ENCODE measurements at places on chromosomes 1 and 21.

DNA sequence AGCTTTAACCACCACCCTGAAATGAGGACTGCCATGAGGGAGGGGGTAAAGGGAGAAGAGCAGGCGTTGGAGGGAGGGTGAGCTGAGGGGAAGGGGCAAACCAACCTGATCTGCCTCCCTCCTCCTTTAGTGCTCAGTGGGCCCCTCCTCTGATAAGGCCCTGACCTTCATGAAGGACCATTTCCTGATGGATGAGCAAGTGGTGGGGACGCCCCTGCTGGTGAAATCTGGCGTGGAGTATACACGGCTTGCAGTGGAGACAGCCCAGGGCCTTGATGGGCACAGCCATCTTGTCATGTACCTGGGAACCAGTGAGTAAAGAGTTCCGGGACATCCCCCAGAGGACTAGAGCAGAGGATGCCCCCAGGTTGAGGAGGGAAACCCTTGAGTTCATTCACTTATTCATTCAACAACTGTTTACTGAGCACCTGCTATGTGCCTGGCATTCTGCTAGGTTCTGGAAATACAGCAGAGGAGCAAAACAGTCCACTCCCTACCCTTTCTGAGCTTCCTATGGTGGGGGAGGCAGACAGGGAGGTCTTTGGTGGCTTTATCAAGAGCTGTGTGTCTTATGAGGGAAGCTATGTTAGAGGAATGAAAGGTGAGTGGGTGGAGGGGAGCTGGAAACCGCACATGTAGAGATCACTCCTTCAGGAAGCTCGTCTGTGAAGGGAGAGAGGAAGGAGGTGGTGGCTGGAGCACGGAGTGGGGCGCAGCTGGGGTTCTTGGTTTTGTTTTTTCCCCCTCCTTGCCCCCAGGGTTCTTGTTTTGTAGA, 19.5 kb downstream of the SEMA4A start:
- no peak for DNase-seq

GRCh38 chr1:183043872-183044854, 20.9 kb downstream of the LAMC1 start:
- DNase-seq = no peak

GRCh38 chr21:35139382-35139715, 90.2 kb upstream of the RUNX1 start:
- no peak for DNase-seq

DNA sequence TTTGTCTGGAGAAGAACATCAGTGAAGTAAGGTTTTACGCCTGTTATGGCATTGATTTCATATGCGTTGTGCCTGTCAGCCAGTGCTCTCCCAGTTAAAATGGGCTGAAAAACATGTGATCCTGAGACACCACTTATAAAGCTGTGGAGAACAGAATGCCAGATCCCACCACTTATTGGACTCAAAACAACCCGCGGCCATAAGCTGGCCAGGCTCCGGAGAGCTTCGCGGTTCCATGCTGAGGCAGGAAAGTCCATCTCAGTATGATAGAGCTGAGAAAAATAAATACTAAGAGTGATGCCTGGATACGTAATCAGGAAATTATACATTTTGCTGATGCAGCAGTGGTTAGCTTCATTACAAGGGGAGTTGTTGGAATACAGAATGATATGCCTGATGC, 5.1 kb downstream of the APOBEC4 start:
- DNase-seq = no peak

- no peak for DNase-seq
These were observed 404.9 kb downstream of the LTN1 start for GRCh38 chr21:28587748-28588147.

- DNase-seq = no peak
These were observed 29.4 kb upstream of the TRIM17 start for GRCh38 chr1:228445843-228446650.

DNA sequence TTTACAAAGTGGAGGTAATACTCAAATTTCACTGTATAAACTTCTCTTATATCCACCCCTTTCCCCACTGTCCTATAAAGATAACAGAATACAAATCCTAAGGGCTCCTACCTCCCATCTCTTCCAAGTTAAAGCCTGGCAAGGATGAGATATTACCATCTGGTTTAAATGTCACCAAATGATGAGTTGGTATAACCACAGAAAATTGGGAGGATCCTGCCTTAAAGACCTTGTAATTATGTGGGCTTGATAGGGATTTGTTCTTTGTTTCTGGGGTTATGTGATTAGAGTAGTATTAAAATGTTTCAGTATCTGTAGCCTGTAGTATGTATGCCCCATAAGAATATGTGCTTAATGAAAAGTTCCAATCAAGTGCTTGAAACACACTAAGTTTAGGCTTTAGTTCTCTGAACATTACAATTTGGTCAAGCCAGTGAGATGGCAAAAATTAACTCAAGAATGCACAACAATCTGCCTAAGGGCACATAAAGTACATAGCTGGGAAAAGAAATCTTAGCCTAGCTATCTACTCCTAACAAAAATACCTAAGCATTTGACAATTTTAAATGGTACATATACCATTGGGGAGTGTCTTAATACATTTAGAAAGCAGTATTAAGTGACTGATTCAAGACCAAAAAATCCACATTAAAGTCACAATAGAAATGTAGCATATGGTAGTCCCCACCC, 14.0 kb downstream of the KDM5B start:
- DNase-seq = no peak

DNA sequence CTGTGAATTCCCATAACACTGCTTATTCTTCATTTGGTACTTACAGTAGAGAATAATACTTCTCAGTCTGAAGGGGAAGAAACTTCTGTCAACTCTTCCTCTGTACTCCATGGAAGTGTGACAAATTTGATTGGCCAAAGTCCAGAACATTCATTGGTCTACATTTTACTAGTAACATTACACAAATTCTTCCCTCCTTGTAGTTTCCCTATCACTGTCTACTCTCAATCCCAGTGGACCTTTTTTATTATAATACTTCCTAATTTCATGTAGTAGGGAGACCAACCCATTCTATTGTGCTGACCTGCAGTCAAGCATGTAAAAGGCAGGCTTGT, 74.7 kb downstream of the ALG6 start:
- DNase-seq = no peak

- DNase-seq = no peak
These were observed 5.9 kb downstream of the SMG7 start for GRCh38 chr1:183477986-183478781.

- no peak for DNase-seq
These were observed 242.7 kb downstream of the TM2D1 start for GRCh38 chr1:61482170-61482734.

GRCh38 chr1:201570886-201571624, 32.1 kb downstream of the NAV1 start:
- DNase-seq = no peak

DNA sequence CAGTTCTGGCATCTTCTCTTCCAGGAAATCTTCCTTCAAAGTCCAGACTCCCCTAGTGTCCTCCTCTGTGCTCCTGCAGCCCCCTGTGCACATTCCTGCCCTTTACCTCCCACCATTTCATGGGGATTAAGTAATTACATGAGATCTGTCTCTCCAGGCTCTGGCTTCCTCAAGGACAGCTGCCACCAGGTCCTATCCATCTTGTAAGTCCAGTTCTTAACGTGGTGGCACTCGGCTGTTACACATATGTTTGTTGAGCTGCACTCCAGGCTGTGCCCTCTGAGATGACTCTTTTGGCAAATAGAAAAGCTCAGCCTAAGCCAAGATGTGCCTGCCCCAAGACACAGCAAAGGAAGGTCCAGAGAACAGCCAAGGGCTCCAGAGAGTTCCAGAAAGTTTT, 57.4 kb upstream of the CAMK1G start:
- no peak for DNase-seq

- no peak for DNase-seq
These were observed 57.9 kb downstream of the CENPF start for GRCh38 chr1:214660900-214661299.

DNA sequence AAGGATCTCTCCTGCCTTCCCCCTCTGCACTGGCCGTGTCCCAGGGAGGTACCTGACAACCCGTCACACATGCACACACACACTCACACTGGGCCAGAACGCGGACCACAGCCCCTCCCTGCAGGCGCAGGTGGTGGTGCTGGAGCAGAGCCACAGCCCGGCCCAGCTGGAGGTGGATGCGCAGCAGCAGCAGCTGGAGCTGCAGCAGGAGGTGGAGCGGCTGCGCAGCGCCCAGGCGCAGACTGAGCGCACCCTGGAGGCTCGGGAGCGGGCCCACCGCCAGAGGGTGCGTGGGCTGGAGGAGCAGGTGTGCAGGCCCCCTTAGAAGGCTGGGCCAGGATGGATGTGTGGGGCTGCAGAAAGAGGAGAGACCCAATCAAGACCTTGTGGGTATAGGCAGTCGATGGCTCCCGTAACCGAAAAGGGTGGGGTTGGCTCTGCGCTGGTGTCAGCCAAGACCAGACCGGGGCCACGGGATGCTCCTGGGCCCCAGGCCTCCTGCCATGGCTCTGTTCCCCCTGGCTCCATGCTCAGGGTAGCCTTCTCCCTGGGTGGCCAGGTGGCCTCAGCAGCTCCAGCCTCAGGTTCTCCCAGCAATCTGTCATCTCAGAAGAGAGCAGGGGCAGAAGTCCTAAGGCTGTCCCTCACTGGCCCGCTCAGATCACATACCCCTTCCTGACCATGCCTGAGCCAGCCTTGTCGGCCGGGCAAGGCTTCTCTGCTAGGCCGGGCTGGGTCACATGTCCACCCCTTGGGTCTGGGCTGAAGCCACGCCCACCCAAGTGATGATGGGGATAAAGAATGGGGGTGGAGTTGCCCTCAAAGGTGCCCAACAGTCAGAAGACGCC, 8.9 kb downstream of the MFAP2 start:
- DNase-seq = no peak

- DNase-seq = no peak
These were observed 450.3 kb upstream of the ZP4 start for GRCh38 chr1:238340989-238341388.

GRCh38 chr1:170503665-170504064, 28.3 kb upstream of the GORAB start:
- DNase-seq = no peak

GRCh38 chr1:8343464-8344001, 25.6 kb downstream of the SLC45A1 start:
- DNase-seq = no peak

GRCh38 chr1:79530476-79530875, 523.9 kb upstream of the ADGRL4 start:
- no peak for DNase-seq

GRCh38 chr1:200654660-200655059, 15.0 kb downstream of the DDX59 start:
- DNase-seq = no peak

DNA sequence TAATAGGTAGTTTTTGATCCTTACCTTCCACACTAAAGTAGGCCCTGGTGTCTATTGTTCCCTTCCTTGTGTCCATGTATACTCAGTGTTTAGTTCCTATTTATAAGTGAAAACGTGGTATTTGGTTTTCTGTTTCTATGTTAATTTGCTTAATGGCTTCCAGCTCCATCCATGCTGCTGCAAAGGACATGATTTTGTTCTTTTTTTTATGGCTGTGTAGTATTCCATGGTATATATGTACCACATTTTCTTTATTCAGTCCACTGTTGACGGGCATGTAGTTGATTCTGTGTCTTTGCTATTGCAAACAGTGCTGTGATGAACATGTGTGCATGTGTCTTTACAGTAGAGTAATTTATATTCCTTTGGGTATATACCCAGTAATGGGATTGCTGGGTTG, 20.8 kb downstream of the PRCC start:
- no peak for DNase-seq

- DNase-seq = no peak
These were observed 4.9 kb downstream of the LSM10 start for GRCh38 chr1:36392836-36393235.

DNA sequence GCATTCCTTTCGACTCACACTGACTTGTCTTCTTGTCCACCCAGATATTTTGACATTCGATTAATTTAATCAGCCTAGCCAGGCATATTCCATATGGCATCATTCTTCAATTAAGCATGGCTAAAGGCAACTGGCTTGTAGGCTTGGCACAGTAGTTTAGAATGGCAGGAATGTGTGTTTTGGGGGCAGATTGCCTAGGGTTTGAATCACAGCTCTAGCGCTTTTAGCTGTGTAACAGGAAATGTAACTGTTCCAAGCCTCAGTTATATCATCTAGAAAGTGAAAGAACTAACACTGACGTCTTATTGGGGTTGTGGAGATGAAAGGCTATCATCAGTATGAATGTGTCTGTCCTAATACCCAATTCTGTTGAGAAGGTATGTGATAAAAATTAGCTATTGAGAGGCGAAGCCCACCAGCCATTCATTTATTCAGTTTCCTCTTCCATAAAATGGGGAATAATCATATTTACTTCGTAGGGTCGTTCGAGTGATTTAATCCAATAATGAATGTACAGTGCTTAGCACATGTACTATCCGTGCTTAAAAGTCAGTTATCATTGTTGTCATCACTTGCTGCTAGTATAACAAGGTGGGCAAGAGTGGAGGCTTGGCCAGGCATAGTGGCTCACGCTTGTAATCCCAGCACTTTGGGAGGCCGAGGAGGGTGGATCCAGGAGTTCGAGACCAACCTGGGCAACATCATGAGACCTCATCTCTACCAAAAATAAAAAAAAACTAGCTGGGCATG, 41.6 kb upstream of the GRHL3 start:
- DNase-seq = no peak

DNA sequence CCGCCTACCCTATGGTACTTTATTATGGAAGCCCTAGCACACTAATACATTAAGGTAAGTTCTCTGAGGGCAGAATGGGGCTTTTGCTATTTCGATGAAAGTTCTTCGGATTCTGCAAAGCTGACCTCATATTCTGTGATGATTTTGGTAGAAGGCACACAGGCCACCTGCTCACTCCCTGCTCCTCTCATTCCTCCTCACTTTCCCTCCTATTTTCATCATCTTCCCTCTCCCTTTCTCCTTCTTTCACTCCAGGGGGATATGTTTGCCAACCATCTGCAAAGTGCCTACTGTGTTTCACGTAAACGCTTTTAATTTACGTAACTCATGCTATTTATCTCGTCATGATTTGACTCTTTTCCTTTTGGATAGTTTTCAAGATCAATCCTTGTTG, 45.0 kb upstream of the ETS2 start:
- DNase-seq = no peak

- DNase-seq = no peak
These were observed 8.7 kb downstream of the CTXND2 start for GRCh38 chr1:150895618-150896017.

DNA sequence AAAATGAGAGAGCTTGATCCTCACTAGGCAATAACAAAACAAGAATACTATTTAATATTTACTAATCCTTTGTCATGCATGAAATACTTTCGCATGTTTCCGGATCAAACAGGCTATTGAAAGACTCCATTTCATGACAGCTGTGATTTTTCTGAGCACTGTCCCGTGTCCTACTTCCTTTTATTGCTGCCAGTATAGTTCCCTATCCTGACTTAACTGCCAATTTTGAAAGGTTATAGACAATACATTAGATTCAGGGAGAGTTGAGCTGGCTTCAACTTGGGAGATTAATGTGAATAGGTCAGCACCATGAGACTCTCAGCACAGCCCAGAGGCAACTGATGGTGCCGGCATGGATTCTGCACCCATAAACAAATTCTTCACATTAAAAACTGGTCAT, 225.8 kb downstream of the VAV3 start:
- no peak for DNase-seq

DNA sequence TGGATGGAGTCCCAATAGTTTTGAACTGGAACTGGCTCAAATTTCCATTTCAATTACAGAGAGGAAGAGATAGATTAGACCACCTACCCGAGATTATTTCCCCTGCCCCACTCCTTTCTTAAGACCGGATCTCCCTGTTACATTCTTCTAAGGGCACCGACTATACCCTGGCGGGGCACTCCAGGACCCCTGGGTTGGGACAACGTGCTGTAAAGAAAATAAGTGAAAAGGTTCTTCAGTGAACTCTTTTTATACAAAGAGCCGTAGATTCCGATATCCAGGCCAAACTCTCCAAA, 6.7 kb downstream of the NR5A2 start:
- DNase-seq = no peak

GRCh38 chr1:155769257-155769656, 80.4 kb downstream of the DAP3 start:
- no peak for DNase-seq

Measured in activated gamma-delta T cell (primary cell).